ENCODE measurements at places on chromosomes 11 and 22.

- DNase-seq = no peak
Observed at GRCh38 chr11:123393312-123393927, 36.6 kb upstream of the GRAMD1B start.

- no peak for DNase-seq
Observed at GRCh38 chr11:107176148-107177105, 158.2 kb upstream of the GUCY1A2 start.

GRCh38 chr11:13713982-13714381, 45.5 kb downstream of the FAR1 start:
- DNase-seq = no peak

GRCh38 chr11:79308429-79308828, 132.4 kb downstream of the TENM4 start:
- DNase-seq = no peak

- DNase-seq = no peak
Observed at GRCh38 chr11:33700063-33700501, 544 bp downstream of the C11orf91 start.

DNA sequence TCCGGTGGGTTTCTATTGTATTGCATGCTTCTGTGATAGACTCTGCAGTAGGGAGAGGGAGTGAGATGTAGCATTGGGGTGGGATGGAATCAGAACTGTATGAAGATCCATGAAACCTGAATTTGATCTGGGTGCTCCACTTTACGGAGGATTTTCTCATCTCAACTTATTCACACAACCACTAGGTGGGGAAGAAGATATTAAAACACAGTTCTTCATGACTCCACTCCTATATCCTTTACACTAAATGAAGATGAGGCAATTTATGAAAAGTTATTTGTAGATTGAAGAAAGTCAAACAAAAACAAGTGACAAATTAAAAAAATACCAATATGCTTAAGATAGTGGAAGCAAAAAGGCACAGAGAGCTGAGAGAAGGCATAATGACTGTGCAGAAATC, 92.6 kb upstream of the PDGFD start:
- no peak for DNase-seq

DNA sequence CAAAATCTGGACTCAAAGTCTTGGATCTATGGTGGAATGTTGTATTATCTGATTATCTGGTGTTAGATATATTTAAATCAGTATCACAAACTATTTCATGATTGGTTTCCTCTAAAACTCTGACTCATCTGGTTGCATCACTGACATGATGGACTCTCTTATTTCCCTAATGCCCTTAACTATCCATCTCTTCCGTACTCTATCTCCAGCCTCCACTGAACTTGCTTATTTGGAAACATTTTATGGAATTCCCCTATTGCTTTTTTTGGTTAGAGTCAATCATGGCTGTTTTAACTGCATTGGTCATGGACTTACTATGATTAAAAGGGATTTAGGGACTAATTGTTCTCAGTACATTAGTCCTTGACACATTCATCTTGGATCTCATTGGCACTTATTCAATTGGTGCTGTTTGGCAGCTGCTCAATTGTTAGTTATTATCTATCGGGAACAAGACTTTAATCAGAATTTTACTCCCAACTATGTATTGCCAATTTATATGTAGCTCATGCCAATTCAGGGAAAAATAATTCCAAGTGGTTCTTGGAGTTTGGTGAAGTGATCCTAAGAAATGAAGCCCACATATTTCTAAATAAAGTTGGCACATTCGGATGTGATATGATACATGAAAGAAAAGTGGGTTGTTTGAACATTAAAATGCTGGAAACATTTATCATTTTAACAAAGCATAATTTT, 942.0 kb upstream of the CCDC90B start:
- DNase-seq = no peak

- DNase-seq = peak; percentile 87
Observed at GRCh38 chr11:64181506-64182411, 4.2 kb upstream of the STIP1 start.

DNA sequence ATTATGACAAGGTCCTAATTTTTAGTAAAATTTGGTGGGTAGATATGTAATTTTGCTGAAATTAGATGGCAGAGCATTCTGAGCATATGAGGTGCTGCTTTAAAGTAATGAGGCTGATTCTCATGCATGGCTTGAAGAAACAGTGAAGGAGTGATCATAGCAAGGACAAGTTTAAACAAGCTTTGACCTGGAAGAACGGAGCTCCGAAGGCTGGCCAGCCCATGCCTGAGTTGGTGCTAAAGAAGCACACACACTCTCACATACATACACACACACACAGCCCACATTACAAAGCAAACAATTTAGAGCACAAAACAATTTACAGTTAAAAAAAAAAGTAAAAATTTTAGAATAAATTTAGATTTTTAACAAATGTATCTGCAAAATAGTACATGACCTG, 150.7 kb downstream of the DCDC1 start:
- DNase-seq = no peak

GRCh38 chr11:13962562-13963168, at the start of gene SPON1:
Gene SPON1 (plus strand): TSS chr11:13962723. CDS start chr11:13962905, 182 bp downstream.
- DNase-seq = peak; percentile 34

DNA sequence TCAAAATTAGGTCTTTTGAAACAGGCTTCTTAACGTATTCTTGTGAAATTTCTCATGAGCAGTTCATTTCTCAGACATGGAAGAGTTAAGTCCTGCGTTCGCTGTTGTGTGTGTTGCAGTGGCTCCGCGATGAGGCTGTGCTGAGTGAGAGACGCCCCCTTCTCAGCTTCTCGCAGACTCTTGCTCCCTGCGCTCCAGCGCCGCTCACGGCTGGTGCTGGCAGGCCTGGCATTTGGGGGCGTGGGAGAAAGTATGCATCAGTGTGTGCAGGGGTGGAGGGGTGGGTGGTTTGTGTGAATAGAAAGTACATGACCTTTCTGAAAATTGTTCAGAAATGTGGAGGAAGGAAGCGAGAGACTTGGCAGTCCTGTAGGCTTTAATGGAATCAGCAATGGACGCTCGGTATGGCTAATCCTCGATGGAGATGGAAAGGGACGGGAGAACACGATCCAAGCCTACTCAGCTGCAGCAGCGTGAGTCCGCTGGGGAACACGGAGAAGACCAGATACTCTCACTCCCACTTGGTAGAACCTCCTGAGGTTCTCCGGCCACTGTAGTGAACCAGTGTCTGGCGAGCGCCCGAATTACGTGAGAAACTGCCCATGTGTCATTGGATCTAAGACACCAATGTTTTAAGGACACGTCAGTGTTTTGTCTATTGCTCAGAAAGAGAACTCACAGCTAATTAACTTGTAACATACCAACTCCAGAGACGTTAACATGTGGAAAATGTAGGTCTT, 5.9 kb downstream of the TAB1 start:
- peak; percentile 46 for DNase-seq

- DNase-seq = no peak
Observed at GRCh38 chr22:27612115-27612514, 189.4 kb downstream of the MN1 start.

DNA sequence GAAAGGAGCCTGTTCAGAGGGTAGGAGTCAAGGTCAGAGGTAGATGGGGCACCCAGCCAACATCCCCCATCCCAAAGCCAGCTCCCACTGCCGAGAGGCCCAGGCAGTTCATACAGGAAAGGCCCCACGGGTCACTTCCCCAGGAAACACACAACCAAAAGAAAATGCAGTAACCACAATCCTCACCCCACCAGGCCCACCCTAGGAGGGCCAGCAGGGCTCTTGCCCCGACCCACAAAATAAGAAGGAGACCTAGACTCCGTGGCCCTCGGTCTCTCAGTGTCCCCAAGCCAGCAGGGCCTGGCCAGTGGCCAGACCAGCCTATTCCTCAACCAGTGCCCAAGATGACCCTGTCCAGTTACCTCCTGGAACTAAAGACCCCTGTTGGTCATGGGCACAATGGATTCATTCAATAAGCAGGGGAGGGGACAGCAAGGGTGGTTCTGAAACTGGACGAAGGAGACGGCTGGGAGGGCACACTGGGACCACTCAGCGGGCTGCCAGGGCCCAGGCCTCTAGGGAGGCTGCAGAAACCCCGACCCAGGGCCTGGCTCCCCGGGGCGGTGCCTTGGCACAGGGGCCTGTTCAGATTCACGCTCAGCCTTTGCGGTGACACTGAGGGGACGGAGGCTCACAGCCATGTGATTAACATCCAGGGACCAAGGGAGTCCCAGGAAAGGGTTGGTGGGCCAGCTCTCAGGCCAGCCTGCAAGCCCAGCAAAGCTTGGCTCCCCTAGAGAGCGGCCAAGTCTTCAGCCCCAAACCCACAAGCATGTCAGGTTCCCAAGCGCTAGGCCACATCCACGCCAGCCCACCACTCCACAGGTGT, 5.5 kb downstream of the RAB3IL1 start:
- no peak for DNase-seq

DNA sequence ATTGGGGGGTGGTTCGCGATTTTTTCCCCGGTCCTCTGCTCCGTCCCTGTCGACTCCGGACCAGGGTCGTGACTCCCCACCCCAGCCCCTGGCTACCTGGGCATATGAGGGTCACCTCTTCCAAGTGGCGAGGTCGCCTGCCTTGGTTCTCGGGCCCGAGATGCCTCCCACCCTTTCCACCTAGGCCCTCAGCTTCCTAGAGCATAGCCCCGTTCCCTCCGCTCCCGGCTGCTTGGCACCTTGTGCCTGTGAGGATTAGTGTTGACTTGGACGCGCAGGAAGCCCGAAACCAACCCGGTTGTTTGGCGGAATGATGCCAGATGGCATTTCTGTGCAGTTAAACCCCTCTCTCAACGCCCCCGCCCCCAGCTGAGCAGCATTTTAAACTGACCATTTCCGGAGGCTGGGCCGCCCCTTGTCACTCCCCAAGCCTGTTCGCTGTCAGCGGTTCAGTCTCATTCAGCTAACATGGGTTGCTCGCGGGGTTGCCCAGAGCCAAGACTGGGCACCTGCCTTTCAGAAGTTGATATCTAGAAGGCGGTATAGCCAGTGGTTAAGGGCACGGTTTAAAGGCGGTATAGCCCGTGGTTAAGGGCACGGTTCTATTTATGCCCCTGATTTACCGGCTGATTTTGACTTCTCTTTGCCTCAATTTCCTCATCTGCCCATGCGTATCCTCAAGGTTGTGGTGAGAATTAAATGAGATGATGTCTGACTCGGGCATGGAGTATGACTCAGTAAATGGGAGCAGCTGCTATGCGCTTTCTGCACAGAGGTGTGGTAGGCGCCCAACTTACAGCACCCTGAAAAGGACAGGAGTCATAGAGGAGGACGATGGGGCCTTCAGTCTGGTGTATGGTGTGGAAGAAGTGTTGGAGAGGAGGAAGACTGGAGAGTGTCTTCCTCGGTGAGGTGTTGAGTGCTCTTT, 639 bp downstream of the INCENP start:
- DNase-seq = no peak

- DNase-seq = no peak
Observed at GRCh38 chr22:25824828-25825423, 82.9 kb downstream of the MYO18B start.

DNA sequence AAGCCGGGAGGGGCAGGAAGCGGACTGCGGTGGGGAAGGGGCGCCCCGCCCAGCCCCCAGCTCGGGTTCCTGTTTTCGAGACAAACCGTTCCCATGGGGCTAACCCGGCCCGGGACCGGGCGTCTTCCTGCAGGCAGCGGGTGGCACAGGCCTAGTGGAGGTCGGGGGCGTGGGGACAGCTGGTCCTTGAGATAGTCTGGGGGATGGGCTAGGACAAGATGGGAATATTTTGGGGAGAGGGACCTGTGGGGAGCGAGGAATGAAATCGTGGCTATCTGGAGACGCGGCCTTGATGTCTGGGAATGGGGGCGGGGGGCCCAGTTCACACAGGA, 1.2 kb upstream of the RASGRP2 start:
- no peak for DNase-seq

DNA sequence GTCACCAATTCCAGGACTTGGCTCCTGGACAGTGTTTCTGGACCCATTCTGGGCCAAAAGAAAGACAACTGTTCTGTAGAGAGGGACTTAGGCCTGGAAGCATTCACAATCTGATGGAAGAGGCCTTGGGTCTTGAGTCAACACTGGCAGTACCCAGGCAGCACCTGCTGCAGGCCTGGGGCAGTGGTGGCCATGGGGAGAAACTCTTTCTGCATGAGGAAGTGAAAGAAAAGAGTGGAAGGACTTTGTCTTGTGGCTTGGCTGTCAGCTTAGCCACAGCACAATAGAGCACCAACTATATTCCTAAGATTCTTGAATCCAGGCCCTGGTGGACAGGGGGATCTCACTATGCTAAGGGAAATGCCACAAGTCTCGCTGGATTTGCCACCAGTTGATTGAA, 70.6 kb downstream of the CTSC start:
- no peak for DNase-seq

DNA sequence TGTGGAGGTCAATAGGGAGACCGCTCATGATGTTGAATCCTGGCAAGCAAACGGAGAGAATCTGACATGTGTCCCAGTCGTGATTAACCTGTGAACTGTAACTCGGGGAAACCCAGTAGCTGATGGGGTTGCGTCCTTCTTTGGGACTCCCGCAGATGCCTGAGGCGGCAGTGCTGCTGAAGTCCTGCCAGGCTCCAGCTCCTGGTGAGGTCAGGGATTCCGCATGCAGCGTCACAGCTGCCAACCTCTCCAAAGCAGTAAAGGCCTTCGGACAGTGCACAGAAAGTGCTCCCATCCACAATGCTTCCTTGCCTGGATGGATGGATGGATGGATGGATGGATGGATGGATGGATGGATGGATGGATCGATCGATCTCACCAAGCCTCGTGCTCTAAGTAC, 13.5 kb downstream of the KCNQ1 start:
- no peak for DNase-seq

DNA sequence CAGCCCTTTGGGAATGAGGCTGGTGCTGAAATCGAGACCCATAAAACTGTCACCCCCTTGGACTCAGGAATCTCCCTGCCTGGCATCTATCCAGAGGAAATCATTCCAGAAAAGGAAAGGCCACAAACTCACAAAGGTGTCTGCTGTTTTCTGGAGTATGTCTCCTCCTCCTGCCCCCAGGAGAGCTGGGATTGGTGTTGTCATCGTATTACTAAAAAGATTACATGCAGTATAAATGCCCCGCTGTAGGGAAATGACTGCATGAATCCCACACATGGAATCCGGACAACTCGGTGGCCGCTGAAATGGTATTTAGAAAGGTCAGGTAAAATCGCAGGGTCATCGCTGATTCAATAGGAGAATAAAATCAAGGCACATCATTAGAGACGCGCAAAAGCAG, 18.9 kb upstream of the RFPL3 start:
- DNase-seq = no peak

DNA sequence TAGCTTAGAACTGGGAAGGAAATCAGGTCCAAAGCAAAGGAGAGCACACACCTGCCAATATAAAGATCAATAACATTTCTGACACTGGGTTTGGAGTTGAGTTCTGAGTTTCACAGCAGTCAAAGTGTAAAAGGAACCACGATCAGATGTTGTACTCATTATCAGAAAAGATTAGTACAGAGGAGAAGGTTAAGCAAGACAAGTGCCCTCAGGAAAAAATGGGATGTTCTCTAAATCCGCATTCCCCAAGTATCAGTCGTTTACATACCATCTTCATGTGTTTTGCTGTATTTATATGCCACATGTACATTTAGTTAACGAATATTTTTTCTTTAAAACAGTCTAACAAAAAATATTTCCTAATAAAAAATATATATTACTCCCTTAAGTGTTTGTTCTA, 23.0 kb upstream of the RRAS2 start:
- DNase-seq = no peak

- no peak for DNase-seq
Observed at GRCh38 chr11:44426958-44427357, 117.0 kb upstream of the ALX4 start.
